ENCODE measurements at places on chromosomes 6 and 20.

DNA sequence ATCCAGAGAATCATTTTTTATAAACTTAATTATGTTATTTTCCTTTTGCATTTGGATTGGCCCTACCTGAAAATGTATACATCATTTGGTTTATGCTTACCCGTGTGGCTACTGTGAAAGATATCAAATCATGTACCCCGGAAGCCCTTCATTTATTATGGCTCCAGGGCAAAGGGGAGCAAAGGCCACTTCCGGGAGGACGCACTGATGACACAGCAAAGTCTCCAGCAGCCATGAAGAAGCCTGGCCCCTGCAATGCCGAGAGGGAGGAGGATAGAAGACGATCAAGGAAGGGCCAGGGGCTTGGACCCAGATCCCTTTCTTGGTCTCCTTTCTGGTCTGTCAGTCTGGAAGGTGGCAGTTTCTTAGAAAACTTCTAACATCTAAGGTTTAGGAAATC, 380.3 kb upstream of the AGPAT4 start:
- no peak for DNase-seq

- no peak for DNase-seq
These were observed 150.9 kb downstream of the DST start for GRCh38 chr6:56491606-56492328.

DNA sequence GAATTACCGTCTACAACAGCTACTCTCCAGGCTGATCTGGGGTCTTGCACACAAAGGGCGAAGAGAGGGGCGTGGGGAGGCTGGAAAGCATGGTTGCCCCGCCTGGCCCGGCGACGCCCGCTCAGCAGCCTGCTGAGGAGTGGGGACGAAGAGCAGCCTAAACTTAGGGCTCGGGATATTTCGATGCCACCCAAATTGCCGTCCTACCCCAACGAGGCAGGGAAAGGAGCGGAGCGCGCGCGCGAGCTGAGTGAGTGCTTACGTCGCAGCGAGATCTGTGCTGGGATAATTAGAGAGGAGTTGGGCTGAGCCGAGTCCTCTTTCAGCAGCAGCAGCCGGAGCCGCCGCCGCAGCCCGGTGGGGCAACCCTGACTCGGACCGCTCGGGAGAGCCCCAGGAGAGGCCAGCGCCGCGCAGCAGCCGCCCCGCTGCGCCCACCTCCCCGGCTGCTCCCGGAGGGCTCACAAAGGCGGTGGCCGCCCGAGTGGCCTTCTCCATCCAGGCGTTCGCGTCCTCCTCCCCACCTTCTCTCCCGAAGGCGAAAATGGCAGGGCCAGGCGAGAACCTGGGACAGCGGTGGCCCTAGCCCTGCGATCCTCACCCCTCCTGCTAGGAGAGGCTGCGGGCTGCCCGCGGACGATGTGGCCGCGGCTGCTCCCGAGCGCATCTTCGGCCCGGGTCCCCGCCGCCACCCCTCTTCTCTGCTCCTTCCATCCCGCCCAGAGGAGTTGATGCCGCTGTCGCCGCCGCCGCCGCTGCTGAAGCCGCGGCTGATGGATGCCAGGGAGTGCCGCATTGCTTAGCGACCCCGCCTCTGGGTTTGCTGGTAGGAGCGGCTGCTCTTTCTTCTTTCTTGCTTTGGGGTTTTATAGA, at the start of gene CLVS2:
Gene CLVS2 (plus strand): TSS at position 315 of the 873 bp plus-strand sequence. CDS start 1,543 bp downstream, outside the sequence.
- DNase-seq: peak; percentile 45

GRCh38 chr6:169387809-169388383, 134.2 kb upstream of the THBS2 start:
- DNase-seq: no peak

- no peak for DNase-seq
These were observed 360.7 kb downstream of the NKAIN2 start for GRCh38 chr6:124164343-124164742.

DNA sequence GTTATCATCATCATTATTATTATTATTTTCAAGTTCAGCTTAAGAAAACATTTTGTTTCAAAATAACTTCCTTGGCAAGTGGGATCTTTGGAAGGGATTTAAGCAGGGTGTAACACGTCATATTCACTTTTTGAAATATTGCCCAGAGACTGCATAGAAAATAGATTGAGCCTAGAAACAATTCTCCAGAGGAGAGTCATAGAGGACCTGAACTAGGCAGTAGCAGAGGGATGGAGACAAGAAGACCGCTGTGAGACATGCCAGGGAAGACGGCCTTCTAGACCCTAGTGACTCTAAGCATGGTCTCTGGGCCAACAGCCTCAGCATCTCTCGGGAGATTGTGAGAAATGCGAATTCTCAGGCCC, 55.5 kb downstream of the EDN1 start:
- no peak for DNase-seq

DNA sequence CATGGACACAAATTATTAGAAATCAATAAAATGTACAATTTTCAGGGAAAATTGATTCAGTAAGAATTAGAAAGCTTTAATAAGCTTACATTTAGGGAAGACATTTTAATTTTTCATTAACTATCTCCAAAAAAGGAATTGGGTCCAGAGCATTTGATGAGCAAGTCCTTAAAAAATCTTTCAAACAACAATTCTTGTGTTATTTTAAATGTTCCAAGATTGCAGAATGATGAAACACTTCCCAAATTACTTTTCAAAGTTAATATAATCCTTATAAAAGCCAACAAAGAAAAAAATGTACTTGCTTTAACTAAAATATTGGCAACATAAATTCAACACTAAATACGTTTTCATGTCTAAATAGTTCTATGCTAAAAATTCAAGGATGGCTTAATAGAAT, 102.0 kb downstream of the ADAT2 start:
- no peak for DNase-seq

DNA sequence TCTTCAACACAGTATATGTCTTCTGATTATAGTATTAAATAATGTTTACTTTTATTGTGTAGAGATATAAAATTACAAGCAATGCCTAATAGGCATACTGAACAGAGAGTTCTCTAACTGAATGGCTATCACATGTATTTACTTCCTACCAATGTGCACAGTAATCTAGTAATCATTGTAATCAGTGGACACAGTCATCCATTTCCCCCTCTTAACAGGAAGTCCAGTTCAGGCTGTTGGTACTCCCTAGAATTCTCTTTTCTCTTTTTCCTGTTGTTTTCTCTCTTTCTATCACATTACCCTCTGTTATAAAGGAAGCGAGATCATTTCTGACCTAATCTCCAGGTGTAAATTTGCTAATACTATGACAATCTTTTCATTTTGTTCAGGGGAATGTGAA, 172.5 kb downstream of the HTR1B start:
- no peak for DNase-seq
